Anterior cingulate cortex (tissue), 58 donors: ENCODE measurements at places on chromosomes 12 and 14.

GRCh38 chr12:107317751-107318555, 224.6 kb upstream of the CRY1 start:
- peak; percentile 41 for DNase-seq

DNA sequence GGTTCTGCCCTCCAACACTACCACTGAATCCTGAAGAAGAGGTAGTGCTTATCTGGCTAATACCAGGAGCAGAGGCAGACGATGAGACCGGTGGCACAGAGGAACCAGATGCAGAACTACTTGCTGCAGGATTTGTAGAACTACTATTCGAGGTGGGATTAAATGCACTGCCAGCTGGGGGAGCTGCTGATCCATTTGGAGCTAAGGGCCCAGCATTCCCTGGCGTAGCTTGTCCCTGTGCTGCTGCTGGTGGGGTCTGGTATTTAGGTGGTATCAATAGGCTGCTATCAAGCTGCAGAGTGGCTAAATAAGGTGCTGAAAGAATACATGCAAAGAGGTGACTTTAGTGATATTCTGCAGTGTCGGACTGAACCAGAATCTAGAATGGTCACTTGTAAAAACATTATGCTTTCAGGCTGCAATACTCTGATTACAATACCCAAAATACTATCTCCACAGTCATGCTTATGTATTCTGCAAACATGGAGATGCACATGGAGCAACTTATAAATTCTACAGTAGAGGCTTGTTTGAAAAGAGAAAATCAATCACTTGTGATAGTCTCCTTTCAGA, 294.2 kb downstream of the MED13L start:
- no peak for DNase-seq

GRCh38 chr14:101961746-101962502, 2.4 kb upstream of the DYNC1H1 start:
- DNase-seq = no peak

DNA sequence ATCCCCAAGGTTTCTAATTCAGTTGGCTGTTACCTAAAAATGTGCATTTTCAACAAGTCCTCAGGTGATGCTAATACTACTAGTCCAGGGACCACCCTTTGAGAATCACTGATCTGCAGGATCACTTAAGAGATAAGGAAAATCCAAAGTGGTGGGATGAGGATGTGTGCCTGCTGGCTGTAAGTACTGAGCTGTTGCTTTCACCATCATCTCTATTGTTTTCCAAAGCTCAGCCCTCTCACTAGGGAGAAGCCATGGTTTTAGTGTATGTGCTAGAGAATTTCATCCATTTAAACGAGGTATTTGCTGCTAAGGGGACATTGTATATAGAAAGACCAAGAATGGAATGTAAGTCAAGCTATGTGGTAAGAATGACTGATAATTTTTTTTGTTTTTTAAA, 202.3 kb downstream of the KIF21A start:
- no peak for DNase-seq

DNA sequence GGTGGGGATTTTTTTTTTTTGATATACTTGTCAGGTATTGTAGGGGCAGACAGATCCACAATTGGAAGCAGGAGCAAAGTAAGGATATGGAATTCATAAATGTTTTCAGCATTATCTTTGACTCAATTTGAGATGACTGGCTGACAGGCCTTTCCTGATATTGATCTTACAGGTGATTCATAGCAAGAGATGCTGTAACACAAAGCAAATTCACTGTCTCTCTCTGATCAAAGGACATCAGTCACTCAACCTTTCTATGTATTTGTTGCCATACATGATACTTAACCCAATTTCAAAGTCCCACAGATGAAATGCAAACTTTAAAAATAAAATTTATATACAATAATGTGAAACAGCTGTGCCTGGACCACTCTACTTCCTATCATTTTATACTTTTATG, 1506.9 kb downstream of the AACS start:
- DNase-seq = no peak

GRCh38 chr12:106246891-106247673, 738 bp downstream of the CKAP4 start:
- no peak for DNase-seq

DNA sequence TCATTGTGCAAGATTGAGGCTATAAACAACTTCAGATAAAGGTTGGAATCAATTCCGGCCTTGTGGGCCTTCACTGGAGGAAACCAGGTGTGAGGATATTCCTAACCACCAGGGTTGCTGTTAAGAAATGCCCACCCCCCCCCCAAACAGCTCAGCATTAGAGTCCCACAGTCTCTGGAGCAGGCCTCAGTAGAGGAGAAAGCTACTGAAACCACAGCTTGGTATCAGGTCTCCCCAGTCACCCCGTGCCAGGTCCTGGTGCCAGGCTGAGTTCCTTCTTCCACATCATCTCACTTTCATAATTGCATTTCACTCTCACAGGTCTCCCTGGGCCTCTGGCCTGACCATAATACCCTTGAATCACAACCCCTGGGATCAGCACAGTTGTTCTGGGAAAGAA, 12.5 kb downstream of the GALNT6 start:
- no peak for DNase-seq

DNA sequence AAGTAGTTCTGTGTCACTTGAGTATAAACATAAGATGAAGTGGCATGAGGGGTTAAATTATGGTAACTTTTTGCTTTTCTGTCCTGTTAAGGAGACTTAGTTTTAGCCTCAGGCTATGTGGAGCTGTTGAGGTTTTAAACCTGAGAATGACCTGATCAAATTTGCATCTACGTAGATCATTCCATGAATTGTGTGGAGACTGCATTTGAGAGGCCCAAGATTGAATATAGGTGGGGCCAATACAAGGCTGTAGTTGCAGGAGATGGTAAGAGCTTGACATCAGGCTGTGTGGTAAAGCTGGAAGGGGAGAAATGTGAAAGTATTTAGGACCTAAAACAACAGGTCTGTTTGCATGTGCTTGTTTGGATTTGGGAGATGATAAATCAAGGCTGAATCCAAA, 249.5 kb downstream of the SLC16A7 start:
- no peak for DNase-seq

- DNase-seq = no peak
Measured at GRCh38 chr14:96585672-96586013, 83.5 kb downstream of the PAPOLA start.

GRCh38 chr12:94699801-94700200, 49.4 kb upstream of the TMCC3 start:
- DNase-seq = no peak
